ENCODE measurements at places on chromosomes 4 and X.

DNA sequence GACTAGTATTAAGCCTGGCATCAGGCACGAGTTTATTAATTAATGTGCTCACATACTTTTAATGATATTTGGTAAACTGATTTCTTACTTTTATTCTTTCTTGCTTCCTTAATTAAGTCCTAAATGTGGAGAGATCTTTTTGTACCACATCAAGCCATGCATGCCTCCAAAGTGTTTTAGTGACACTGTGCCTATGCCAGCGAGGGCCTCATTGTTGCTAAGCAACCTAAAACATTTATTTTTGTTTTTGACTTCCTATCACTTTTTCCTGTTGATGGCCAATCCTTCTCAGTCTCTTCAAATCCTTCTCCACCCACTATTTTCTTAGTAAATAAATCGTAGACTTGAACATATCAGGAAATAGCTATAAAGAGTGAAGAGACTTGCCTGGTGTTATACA is 5.5 kb upstream of the NSUN7 start:
- no peak for DNase-seq

GRCh38 chr4:57078685-57079521 is 31.3 kb downstream of the IGFBP7 start:
- DNase-seq: no peak

- DNase-seq: no peak
These were observed 33.7 kb upstream of the NEIL3 start for GRCh38 chr4:177275999-177276398.

DNA sequence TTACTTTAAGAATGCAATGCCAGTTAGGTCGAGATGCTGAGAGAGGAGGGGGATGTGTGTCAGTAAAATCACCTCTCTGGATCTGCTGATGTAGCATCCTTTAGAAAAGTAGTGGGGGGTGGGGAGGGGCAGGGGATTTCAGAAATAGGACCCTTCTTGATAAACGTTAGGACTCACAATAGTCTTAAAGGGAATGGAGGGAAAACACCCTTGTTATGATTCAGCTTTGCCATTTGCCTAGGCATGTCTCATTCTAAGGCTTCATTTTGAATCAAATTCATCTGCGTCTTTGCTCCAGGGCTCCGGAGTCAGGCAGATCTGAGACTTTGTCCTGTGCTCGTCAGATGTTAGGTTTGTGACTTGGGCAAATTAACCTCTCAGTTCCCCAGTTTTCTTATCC is 879 bp downstream of the SH2D1A start:
- no peak for DNase-seq

- no peak for DNase-seq
These were observed 213.3 kb downstream of the GABRG1 start for GRCh38 chr4:45910511-45910910.

DNA sequence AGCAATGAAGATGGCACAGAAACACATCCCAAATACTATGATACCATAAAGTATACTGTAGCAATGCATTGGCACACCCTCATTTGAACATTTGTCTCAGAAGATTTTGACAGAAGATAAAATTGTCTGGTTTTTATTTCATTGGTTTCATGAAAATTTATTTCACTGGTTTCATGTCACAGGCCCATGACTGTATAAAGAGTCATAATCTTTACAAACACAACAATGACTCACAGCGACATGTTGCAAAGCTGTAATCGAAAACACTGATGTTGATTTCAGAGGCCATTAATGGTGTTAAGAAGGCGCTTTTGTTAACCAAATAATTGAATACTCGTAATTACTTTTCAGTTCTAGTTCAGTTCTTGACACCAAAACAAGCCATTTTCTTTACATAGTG is 8.1 kb upstream of the DTHD1 start:
- DNase-seq: no peak

- no peak for DNase-seq
These were observed 105.6 kb upstream of the AMOT start for GRCh38 chrX:112946227-112946626.

GRCh38 chrX:153549231-153549630 is 31.8 kb downstream of the ATP2B3 start:
- no peak for DNase-seq

- no peak for DNase-seq
These were observed 127.6 kb downstream of the EIF4E start for GRCh38 chr4:98801259-98801725.

- no peak for DNase-seq
These were observed 97.4 kb upstream of the PGRMC2 start for GRCh38 chr4:128384765-128385598.

GRCh38 chr4:118557298-118557851 is 127.8 kb upstream of the METTL14 start:
- no peak for DNase-seq

DNA sequence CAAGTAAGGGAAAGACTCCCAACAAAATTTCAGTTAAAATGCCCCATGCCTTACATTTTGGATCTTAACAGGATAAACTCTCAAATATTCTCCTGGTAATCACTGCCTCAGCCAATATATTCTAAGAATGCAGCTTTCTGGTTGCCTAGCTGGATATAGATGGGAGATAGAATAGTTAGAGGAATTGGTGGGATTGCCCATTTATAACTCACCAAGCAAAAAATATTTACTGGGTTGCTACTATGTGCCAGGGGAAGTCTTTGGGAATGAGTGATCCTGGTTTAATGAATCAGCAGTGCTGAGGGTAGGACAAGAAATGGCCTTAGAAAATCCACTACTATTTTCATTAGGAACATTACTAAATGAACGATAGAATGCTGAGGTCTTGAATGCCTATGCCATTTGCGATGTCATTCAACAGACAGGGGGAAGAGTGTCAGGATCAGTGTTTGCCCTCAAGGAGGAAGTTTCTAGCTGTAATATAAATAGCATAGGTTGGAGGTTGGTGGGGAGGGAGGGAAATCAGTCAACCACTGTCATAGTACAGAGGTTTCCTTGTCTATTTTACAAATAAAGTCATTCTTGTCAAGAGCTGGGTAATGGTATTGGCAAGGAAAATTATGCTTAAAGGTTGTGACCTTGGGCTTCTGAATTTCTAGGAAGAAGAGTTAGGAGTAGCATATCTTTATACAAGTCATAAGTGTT is 63.5 kb downstream of the ENOPH1 start:
- DNase-seq: no peak

DNA sequence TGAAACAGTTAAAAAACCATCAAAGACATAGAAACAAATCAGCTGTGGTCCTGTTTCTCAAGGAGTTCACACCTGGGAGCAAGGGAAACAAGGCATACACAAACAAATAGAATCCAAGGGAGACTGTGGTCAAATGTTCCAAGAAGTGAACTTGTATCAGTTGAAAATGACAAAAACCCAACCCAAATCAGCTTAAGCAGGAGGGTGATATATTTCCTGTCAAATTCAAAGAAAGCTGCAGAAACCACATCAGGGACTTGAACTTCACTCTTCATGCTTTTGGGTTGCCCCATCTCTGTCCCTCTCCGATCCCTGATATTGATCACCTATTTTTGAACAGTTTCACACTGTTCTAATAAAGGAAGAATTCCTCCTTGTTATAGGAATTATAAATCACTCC is 148.6 kb upstream of the FMR1 start:
- DNase-seq: no peak

DNA sequence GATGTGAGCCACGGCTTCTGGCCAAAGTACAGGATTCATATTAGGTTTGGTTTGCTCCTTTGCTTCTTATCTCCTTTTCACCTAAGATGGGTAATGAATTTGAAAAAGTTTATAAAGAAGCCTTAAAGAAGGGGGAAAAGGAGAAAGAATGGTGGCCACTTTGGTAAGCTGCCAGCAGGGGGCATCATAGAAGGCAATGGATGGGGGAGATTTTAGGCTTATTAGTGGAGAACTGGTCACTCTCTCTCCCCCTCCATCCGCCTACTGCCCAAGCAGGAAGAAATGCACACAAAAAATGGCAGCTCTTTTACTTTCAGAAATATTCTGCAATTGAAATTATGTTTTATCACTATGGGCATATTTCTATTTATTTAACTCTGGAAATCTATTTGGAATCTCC is 32.0 kb downstream of the SPARCL1 start:
- DNase-seq: no peak

- DNase-seq: no peak
These were observed 21.3 kb downstream of the SHROOM2 start for GRCh38 chrX:9807355-9808182.

Measured in ascending aorta (tissue), 2 donors.